ENCODE measurements at places on chromosomes 13 and 19. TPM values are rescaled to one million over a fixed set of nuclear protein-coding genes. Genes with fewer than 3 reads are reported as not detected.
A peak's percentile ranks its signal among the peaks of the same experiment; 100 is the strongest.

Gene CEACAM4
- total RNA-seq = 1.8 TPM

Gene SLC10A2
- not detected for total RNA-seq

Gene CALR3
- not detected for total RNA-seq

GRCh38 chr13:60139272-60139671 lies 24.5 kb downstream of the DIAPH3 start:
- DNase-seq = no peak

DNA sequence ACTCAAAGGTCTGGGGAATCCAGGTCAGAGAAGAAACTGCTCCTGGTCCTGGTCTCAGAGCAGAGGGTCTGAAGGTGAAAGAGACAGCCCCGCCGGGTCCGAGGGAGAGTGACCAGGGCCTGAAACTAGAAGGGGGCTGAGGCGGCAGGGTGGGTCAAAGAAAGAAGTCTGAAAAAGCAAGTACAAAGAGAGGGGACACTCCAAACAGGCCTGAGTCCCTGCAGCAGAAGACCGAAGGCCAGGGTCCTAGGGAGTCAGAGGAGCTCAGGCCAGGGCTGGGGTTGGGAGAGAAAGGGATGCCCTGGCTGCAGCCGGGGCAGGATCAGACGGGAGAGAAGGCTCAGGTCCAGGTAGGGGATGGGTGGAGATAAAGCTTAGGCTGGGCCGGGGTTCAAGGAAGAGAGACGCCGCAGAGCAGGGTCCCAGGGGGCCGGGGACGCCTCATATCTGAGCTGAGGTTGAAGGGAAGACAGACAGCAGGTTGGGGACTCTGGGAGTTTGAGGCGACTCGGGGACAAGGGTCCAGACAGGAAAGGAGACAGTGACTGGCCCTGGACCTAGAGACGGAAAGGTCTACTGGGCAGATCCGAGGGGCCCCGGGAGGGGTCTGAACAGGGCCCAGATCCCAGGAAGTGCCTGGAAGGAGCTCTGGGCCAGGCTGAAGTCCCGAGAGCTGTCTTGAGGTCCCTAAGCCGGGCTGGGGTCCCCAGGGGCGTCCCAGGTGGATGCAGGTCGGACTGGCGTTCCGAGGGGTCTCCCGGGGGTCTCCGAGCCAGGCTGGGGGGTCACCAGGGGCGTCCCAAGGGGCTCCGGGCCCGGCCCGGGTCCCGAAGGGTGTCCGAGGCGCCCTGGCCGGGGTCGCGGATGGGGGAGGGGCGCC lies 795 bp downstream of the MLLT1 start:
- peak; percentile 41 for DNase-seq

DNA sequence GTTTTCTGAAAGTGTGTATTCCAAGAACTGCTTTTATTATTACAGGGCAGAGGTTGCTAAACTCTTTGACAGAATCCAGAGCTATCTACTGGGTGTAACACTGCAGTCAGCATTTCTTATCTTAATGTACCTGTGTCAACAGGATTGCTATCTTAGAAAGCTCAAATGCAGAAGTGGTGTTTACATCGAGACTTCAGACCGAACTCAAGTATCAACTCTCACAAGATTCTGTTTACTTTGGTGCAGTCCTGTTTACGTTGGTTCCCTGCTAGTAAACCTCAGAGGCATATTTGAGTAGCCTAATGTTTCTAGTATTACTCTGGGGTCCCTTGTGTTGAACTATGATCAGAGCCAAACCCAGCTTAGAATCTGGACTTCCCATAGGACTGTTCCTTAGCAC lies 20.5 kb downstream of the SLC15A1 start:
- DNase-seq = no peak

- DNase-seq = no peak
Measured at GRCh38 chr13:40732658-40733057, 38.3 kb downstream of the MRPS31 start.

Data from stomach (tissue), 19 donors.